Naive thymus-derived CD4-positive, alpha-beta T cell (primary cell): ENCODE measurements at places on chromosomes 4 and X. TPM values are rescaled to one million over a fixed set of nuclear protein-coding genes. Genes with fewer than 3 reads are reported as not detected.

DNA sequence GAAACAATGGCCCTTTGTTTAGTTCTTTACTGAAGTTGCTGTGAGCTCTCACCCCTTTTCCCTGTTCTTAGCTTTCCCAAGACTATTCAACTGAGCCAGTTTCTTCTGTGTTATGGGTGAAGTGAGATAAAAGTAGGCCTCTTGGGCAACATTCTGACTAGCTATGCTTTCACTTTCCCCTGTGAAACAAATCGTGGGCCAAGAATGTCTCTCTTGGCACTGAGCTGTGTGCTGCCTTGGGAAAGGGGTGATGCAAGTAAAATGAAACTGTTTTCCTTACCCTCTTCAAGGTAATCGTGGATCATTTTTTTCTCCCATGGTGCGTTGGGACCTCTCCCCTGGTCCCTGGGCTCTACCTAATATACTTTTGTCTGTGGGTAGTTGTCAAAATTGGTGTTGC, 653.9 kb upstream of the MAGEB2 start:
- no peaks in the 10 kb centered on the region for H3K4me1 ChIP-seq
- H3K36me3 ChIP-seq = no peaks in the 10 kb centered on the region
- no peak overlapping the region for H3K27ac ChIP-seq
- no peak for DNase-seq
- H3K27me3 ChIP-seq = no peaks in the 10 kb centered on the region

GRCh38 chrX:55758033-55758432, 40.5 kb downstream of the RRAGB start:
- no peaks in the 10 kb centered on the region for H3K27me3 ChIP-seq
- no peak overlapping the region for H3K27ac ChIP-seq
- no peak for DNase-seq

GRCh38 chr4:92714640-92715039, 410.9 kb downstream of the GRID2 start:
- no peaks in the 10 kb centered on the region for H3K4me1 ChIP-seq
- no peak overlapping the region for H3K4me3 ChIP-seq
- DNase-seq = no peak
- H3K36me3 ChIP-seq = no peaks in the 10 kb centered on the region

TRMT2B gene
- total RNA-seq = 24.0 and 25.5 TPM in 2 replicates
